Glomerular endothelial cell (primary cell): ENCODE measurements at places on chromosomes 12 and 14.

- no peak for DNase-seq
Measured at GRCh38 chr12:1311145-1311544, 283.2 kb downstream of the FBXL14 start.

DNA sequence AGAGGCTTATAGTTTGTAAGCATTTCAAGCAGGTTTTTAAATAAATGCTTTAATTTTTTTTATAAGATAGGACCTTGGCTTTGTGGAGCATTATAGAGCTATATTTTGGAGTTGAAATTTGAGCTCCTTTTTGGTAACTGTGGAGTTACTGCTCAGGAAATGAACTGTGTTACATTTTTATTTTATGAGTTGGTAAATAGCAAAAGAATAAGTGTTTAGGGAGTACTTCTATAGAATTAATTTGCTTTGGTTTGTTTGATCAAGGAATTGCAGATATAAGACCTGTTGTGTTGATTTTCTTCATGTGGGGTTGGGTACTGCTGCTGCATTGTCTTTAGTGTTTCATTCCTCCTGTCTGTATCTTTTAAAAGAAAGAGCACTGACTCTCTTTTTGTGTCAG lies 3.5 kb downstream of the ATP2A2 start:
- no peak for DNase-seq

- DNase-seq, result no peak
Measured at GRCh38 chr12:56013482-56013881, 7.4 kb upstream of the IKZF4 start.

DNA sequence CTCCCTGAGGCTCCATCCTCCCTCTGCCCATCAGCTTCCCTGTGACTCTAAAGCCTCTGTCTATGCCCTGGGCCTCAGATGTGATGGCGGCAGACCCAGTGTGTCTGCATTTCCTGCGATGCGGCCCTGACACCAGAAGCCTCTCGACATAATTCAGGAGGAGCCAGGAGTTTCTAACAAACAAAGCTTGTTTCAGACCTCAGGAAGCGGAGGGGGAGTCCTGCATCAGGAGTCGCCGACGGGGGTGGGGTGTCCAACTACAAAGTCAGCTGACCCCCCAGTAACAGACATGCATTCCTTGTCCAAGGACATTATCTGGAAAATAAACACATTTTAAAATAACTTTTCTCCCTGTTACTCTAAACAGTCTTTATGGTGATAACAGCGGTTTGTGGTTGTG lies 167.5 kb downstream of the DPF3 start:
- no peak for DNase-seq

- no peak for DNase-seq
Measured at GRCh38 chr14:101207897-101208296, 304.4 kb upstream of the RTL1 start.

GRCh38 chr12:49921936-49922335 lies 18.2 kb upstream of the FAIM2 start:
- no peak for DNase-seq

- peak; percentile 73 for DNase-seq
Measured at GRCh38 chr14:26841920-26842741, 244.3 kb upstream of the NOVA1 start.

GRCh38 chr14:33833706-33834465 lies 117.0 kb downstream of the EGLN3 start:
- DNase-seq, result no peak

GRCh38 chr12:50102131-50102531 lies 1.7 kb upstream of the GPD1 start:
- no peak for DNase-seq
